ENCODE measurements at places on chromosomes 7 and 10.

- no peak for DNase-seq
These were observed 49.0 kb downstream of the PRR15 start for GRCh38 chr7:29612596-29612995.

DNA sequence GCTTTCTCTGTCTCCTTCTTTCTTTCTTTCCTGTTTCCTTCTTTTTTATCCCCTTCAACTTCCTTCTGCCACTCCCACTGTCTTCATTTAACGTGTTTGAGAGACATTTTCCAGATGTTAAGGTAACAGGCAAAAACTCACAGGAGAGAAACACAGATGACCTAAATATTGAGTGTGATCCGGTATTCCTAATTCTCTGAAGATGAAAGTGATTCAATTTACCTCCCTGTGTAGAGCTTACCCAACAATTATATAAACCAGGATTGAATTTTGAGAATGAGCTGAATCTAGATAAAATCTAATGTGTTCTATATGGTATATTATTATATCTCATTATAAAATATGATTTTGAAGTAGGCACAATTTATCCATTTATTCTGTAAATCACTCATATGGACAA, 46.5 kb upstream of the RSU1 start:
- no peak for DNase-seq

DNA sequence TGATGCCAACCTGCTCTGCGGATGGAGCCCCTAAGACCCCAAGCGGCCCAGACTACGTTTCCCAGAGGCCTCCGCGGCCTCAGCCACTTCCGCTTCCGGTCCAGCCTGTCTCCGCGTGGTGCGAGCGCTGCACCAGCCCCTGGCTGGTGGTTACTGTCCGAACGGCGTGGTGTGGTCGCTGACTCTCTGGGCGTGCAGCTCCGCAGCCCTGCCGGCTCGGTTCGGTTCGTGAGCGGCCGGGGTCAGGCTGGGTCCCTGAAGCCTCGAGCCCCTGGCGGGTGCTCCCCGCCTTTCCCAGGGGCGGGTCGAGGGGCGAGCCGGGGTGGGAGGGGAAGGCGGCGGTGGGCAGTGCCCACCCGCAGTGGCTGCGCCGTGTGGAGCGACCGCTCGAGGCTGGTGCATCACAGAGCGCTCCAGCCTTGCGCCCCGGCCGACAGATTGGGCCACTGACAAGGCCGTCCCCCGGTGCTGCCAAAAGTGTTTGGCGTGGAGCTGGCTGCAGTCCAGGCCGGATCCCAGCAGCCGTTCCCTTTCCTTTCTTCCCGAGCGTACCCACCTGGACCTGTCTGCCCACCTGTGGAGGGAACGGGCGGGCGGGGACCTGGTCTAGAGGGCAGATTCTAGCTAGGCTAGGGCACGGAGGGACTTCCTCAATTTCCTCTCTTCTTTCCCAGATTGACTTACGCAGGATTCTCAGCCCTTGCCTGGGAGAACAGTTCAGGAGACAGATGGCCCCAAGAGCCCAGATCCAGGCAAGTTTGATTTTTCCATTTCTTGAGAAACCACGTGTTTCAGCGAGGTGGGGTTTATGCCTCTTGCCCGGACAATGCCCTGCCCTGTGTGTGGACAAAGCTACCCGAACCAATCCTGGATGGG, at the start of gene ZNF485:
Gene ZNF485 (plus strand): TSS at position 116 of the 876 bp plus-strand sequence. CDS start 613 bp downstream, at position 729.
- DNase-seq, result peak; percentile 46

GRCh38 chr10:117980216-117980615, 66.5 kb downstream of the RAB11FIP2 start:
- DNase-seq, result no peak

DNA sequence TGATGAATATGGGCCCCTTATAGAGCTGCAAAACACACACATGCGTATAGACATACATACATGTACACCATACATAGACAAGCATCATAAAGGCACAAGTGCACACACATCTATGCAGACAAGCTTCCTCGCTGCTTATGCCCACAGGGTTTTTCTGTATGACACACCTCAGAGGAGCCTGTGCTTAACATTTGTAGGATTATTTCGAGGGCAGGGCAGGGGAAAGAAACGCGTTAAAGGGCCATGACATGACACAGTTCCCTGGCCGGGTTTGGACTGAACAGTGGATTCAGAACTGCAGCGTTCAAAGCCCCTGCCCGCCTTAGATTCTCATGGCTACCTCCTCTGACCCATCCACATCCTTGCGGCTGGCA, 44.8 kb downstream of the CHST3 start:
- DNase-seq, result no peak

GRCh38 chr10:61951144-61951483, 49.6 kb downstream of the ARID5B start:
- DNase-seq, result no peak

GRCh38 chr10:12795315-12796110, 206.0 kb downstream of the CCDC3 start:
- no peak for DNase-seq

DNA sequence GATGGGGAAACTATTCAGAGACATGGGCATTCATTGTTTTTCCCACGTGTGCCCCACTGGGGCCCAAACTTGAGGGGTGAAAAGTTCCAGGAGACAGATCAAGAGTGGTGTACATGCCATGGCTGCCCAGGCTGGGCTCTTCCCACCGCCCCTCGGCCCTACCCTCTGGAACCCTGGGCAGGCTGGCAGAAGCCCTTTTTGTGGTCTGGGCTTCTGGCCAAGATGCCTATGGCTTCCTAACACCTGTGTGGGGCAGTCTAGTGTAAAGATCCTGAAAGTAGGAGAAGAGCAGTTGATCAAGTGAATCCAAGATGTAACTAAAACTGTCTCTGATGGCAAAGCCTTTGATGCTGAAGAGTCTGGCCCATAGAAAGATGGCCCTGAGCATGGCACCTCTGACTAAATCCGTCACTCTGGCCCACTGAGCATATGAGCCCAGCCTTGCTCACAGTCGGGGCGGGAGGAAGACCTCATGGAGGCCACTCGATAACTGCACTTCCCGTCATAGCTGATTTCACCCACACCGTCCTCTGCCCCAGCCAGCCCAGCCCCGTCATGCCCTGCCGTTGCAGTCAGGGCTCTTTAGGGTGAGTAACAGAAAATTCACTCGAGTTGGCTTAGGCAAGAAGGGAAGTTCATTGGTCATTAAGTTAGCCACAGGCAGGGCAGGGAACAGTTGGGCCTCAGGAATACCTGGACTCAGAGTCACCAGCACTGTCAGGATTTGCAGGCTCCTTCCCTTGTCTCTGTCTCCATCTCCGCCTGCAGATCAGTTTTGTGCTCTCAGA, 37.9 kb upstream of the MTPAP start:
- no peak for DNase-seq

- DNase-seq, result no peak
These were observed 23.6 kb downstream of the HECW1 start for GRCh38 chr7:43136064-43136463.

- DNase-seq, result no peak
These were observed 36.5 kb downstream of the ZMIZ1 start for GRCh38 chr10:79105150-79105739.

- DNase-seq, result no peak
These were observed 43.4 kb upstream of the GSDME start for GRCh38 chr7:24800667-24801066.

DNA sequence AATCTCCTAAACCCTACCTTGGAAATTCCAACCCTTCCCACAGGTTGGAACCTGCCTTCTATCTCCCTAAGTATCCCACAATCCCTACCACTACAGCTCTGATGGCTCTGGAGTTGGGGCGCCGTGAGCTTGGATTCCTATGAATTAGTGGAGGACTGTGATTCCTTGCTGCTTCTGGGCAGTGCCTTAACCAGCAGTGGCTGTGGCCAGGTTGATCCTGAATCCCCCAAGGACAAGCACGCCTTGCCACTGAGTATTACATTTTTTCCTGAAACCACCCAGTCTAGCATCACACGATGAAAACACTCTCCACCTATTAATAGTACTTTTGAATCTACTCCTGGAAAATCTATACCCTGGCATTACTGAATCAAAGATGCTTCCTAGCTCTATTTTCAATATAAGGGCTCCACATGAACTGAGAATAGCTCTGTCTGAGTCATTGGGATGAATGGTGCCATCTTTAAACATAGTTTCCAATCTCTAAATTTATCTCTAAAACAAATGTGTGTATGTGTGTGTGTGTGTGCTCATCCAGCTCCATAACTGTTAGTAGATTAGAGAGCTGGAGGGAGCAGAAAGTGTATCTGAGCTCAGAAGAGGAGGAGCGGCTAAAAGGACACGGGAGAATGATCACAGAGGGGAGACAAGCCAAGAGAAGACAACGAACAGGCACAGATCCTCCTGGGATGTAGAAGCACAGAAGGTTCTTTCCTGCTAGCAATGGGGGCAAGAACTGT, 11.9 kb upstream of the INPP5F start:
- no peak for DNase-seq

DNA sequence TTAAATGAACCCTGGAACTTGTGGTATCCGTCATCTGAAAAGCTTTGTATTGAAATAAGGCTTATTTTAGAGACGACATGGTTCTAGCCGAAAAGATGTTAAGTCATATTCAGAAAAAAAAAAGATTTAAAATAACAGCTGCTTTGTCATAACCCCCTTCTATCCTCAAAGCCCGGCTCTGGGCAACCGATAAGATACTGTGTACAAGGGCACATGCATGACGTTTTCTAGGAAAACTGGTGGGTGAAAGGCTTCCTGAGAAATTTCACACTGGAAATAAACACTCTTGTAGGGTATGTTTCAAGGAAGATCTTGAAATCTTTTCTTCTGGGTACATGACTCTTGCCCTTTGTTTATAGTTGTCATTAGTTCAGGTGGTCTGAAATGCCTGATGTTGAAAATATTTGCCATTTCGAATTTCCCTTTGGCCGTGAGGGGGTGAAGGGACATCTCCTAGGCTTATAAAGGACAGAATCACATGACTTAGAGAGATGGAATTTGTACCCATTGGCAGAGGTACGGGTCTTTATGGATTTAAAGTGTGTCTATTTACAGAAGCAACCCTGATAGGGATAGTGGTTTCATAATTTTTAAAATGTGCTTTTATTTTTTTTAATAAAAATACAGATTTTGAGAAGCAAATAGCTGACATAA, 232.5 kb downstream of the PTEN start:
- no peak for DNase-seq

GRCh38 chr10:126957111-126957510, 51.9 kb downstream of the DOCK1 start:
- DNase-seq, result no peak

- no peak for DNase-seq
These were observed 45.7 kb downstream of the KIAA1549 start for GRCh38 chr7:138935465-138936011.

DNA sequence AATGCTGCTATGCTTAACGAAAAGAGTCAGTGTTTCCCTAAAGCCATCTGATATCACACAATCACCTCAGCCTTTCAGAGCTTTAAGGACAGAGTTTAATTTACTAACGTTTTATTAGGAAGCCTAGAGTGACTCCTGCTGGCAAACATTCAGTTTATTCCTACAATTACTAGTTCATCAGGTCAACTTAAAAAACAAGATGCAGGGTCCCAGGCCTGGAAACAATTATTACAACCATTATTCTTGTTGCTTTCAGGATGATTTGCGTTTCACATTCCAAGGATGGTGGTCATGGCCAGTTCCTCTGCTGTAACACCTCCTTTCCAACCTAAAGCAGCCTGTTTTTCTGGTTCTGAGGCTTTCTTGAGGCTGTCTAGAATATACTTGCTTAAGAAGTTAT, 1.5 kb upstream of the FAM53B start:
- no peak for DNase-seq

GRCh38 chr10:127736915-127737562, at the start of gene FOXI2:
Gene FOXI2 (plus strand): TSS chr10:127737185. CDS start chr10:127737274, 89 bp downstream.
- DNase-seq, result no peak

DNA sequence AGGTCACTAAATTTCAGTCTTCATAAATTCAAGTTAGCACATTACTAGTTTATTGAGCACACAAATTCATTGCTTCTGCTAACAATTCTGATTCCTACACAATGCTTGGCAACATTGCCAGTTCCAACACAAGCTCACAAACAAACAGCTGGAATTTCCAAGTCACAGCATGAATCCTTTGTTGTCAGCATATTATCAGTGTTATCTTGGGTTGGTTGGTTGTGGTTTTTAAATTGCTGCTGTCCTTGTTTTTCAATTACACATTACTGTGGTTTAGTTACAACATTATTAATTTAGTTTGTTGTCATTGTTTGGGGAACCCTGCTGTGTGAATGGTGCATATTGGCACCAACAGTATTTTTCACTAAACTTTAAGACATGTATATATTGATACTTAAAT, 86.0 kb upstream of the ARID5B start:
- DNase-seq, result no peak

- DNase-seq, result no peak
These were observed 310.8 kb downstream of the TCERG1L start for GRCh38 chr10:131000743-131001142.

DNA sequence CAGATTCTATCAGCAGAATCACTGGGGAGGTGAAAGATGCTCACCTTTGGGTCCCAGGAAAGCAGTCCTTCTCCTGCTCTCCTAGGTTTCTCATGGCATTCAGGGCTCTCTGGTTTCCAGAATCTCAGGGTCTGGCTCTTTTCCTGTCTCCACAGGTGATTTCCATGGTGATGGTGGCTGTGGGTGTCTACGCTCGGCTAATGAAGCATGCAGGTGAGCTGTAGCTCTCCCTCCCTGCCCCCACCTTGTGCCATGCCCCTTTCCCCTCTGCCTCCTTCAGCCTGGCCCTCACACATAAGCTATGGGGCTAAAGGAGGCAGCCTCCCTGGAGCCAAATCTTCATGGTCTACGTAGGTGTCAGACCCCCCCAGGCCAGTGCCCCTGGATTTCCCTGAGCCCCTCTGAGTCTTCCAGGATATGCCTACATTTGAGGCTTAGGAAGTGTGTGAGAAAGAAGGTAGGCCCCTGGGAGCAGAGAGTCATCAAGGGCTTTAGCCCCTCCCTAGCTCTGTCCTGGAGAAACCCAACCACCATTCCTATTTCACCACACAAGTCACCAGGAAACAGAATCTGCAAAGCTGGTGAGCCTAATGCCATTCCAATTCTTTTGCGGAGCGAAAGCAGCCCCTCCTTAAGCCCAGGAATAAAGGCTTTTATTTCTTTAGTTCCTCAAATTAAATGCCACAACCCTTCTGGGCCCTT, 17.2 kb downstream of the TSPAN33 start:
- DNase-seq, result no peak

- no peak for DNase-seq
These were observed 321.8 kb downstream of the ZNF248 start for GRCh38 chr10:37535459-37536246.

GRCh38 chr10:48940372-48940771, 732 bp upstream of the LRRC18 start:
- no peak for DNase-seq

GRCh38 chr10:32548208-32548607, 102.3 kb downstream of the CCDC7 start:
- DNase-seq, result no peak

- no peak for DNase-seq
These were observed 442.5 kb downstream of the XPNPEP1 start for GRCh38 chr10:109480836-109481235.
